ENCODE measurements at places on chromosomes 13 and 19.

DNA sequence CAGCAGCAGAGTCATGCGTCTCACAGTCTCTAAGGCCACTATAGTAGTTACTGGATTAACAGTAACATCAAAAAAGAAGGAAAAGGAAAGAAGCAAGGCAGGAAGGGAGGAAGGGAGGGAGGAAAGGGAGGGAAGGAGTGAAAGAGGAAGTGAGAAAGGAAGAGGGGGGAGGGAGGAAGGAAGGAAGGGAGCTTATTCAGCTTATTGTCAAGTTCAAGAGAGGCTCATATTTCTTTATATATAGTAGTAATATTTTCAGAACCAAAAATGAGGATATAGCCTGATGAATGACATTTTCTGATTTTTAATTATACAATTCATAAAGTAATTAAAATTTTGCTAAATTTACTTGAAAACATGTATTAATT, 17.7 kb upstream of the RUBCNL start:
- DNase-seq: no peak

DNA sequence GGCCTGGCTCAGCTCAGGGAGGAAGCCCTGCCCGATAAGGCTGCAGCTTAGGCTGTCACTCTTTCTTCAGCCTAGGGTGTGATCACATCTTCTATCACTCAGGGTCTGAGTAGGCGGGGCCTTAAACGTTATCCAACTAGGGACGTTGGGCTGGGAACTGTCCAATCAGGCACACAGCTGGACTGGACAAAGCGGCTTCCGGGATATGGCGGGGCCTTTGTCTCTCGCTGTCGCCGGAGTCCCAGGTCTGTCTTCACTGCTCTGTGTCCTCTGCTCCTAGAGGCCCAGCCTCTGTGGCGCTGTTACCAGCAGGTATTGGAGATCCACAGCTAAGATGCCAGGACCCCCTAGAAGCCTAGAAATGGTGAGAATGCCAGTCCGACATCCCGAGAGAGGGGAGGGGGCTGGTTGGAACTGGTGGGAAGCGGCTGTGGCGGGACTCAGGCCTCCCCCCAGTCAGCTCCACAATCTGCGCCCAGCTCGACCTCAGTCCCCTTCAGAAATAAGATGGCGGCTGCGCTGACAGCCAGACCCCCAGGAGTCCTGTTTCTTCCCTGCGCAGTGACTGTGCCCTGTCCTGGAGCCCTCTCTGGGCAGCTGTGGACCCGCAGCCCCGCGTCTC, at the start of gene ZNF254:
Gene ZNF254 (plus strand): TSS at position 214 of the 622 bp plus-strand sequence. CDS start 121 bp downstream, at position 335.
- DNase-seq: peak; percentile 56

DNA sequence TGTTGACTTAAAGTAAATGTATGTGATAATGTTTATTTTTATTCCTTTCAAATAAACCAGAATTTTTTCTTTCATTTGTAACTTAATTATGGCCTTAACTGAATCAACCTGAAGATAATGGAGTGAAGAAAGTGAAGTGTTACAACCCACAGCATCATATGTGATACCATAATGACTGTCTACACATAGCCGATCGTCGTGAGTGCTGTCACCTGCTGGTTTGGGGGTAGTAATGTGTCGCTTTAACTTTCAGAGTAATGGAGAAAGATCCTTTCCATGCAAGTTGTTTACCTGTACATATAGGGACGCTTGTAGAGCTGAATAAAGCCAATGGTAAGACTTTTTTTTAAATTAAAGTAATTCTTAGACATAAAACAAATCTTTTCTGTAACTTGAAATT, 9.9 kb downstream of the CDC16 start:
- no peak for DNase-seq

DNA sequence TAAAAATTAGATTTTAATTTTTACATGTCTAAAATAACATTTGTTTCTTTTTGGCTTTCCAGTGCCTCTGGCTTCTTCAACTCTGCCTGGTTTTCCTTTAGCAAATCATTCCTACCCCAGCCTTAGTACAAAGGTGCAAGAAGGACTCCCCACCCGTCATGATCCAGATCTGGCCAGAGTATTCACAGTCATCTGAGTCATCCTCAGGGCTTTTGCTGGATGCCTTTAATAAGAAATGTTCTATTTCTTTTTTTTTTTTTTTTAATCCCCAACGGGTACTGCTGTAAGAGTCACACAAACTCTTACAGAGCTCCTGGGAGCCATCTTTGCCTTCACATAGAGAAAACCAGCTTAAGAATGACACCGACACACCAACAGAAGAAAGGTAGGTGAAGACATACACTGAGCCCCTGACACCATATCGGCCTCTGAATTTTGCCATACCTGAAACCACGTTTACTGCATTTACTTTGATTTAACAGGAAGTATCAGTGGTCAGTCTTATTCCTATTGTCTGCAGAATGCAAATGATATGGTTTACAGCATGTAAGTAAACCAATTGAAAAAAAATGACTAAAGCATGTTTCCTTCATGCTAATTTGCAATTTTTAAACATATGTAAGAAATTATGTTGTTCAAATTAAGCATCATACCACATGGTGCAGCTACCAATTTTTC, 184.4 kb downstream of the NALCN start:
- DNase-seq: no peak

DNA sequence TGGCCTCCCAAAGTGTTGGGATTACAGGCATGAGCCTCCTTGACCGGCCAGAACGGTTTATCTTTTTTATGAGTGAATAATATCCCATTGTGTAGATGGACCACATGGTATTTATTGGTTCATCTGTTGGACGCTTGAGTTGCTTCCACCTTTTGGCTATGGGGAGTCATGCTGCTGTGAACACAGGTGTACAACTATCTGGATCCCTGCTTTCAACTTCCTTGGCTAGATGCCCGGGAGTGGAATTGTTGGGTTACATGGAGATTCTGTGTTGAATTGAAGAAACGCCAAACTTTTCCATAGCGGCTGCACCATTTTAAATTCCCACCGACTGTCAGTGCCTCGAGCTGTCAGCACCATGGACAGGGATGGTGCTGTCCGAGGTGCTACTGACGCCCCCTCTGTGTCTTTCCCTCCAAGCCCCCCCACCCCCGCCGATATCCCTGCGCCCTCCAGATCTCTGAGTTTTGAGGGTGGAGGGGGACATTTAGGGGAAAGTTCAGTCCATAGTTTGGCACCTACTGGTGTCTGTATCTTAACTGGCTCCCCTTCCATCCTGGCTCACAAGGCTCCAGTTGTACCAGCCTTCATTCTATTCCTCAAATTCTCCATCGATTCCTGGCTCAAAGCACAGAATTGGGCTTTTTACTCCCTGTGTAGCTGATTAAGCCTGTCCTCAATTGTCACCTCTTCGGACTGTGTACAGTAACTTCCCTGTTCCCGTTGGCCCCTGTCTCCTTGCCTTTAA, 27.3 kb downstream of the PNPLA6 start:
- no peak for DNase-seq

DNA sequence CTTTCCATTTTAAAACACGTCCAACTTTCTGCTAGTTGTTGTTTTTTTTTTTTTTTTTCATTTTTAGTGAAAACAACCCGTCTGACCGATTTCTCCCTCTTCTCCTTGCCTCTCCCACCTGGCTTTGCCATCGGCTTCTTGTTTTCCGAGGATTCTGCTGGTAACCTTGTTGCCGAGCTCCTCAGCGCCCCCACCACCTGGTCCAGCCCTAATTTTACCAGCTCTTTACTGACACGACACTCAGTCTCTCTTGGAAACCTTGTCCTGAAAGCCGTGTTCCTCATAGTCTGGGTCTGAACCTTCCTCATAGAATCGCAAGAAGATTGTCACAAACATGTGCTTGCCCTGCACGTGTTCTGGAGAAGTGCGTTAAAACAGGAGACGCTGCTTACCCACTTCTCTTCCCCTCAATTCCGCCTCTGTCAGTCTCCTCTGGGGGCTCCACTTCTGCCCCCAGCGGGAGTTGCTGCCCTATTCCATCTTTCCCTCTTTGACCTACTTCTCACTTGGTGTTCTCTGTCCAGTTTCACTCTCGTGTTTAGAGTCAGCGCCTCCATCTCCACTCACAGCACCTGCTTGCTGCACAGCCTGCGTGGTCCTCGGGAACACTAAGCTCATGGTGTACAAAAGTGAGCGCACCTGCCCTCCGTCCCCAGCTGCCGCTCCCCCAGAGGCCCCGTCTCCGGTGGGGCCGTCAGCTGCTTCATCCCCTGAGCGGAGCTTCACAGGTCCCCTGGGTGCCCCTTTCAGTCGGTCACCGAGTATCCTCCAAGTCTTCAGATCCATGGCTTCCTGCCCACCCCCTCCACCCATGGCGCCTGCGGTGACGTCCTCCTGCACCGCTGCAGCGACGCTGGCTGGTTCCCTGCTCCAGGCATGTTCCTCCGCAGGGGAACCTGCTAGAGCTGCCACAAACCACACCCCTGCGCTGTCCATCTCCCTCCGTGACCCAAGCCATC, 65.1 kb downstream of the TM9SF2 start:
- no peak for DNase-seq

GRCh38 chr19:23823952-23824389, 65.3 kb upstream of the ZNF681 start:
- DNase-seq: no peak

DNA sequence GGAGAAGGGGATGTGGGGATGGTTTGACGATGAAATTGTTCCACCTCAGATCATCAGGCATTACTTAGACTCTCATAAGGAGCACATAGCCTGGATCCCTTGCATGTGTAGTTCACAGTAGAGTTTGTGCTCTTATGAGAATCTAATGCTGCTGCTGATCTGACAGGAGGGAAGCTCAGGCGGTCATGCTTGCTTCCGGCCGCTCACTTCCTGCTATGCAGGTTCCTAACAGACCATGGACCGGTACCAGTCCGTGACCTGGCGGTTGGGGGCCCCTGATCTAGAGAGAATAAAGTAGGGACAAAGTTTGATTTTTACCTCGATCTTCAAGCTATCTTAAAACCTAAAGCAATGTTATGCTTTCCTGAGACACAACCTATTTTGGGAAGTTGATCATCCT, 373.8 kb upstream of the ARGLU1 start:
- DNase-seq: no peak

DNA sequence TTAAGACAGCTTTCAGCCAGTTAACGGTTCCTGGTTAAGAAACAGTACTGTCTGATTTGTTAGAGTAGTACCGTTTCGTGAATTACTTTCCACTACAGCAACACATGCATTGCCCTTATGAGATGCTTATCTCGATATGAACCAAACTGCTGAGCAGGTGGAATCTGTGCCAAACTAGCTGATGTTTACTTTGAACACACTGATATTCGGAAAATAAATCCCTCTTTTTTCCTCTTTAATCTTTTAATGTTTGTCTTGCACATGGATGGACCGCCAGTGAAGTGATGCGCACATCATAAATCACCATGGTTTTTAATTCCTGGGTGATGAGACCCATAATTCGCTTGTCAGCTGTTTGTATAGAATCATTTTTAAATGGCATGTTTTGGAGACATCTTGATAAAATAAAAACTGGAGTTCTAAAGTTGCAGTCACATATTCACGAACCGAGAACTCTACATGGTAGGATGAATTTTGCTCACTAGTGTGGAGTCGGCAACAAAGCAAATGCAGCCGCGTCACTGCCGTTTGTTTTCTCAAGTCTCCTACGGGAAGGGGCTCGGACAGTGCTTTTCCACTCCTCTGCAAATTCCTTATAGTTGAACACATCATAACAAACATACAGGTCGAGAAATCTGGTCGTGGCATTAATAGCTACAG, 1.1 kb downstream of the GJA3 start:
- no peak for DNase-seq

- DNase-seq: no peak
Observed at GRCh38 chr13:74892096-74892495, 589.9 kb downstream of the TBC1D4 start.

DNA sequence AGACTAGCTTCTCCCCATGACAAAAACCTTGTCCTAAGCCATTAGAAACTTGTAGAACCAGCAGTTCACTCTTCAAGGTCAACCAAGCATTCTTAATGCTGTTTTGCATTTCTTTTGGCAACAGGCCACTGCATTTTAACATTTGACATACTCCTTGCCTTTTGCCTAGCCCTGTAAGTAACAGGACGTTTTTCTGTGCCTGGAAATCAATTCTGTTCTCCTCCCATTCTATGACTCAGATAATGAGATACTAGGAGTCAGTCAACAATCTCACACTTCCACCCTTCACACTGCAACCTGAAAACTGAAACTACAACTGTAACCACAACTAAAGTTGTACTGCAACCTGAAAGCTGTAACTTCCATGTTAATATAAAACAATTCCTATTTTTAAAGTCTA, 268.7 kb downstream of the MZT1 start:
- DNase-seq: no peak
